ENCODE measurements at places on chromosomes 4 and X.

- no peak for DNase-seq
Observed at GRCh38 chrX:53073115-53073586, 9.0 kb upstream of the TSPYL2 start.

DNA sequence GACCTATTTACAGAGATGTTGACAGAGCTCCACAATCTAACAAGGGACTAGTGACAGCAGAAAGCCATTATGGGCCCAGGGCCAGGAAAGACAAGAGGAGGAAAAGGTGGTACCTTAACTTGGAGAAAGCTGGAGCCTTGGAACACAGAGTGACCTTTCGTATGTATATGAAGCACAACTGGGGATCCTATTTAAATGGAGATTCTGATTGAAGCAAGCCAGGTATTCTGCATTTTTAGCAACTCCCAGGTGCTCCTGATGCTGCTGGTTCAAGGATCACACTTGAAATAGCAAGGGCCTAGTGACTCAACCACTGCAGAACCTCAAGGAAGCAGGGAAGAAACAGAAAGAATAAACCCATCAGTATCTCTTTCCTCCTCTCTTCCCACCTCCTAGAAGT lies 99.4 kb downstream of the TMEM47 start:
- no peak for DNase-seq

DNA sequence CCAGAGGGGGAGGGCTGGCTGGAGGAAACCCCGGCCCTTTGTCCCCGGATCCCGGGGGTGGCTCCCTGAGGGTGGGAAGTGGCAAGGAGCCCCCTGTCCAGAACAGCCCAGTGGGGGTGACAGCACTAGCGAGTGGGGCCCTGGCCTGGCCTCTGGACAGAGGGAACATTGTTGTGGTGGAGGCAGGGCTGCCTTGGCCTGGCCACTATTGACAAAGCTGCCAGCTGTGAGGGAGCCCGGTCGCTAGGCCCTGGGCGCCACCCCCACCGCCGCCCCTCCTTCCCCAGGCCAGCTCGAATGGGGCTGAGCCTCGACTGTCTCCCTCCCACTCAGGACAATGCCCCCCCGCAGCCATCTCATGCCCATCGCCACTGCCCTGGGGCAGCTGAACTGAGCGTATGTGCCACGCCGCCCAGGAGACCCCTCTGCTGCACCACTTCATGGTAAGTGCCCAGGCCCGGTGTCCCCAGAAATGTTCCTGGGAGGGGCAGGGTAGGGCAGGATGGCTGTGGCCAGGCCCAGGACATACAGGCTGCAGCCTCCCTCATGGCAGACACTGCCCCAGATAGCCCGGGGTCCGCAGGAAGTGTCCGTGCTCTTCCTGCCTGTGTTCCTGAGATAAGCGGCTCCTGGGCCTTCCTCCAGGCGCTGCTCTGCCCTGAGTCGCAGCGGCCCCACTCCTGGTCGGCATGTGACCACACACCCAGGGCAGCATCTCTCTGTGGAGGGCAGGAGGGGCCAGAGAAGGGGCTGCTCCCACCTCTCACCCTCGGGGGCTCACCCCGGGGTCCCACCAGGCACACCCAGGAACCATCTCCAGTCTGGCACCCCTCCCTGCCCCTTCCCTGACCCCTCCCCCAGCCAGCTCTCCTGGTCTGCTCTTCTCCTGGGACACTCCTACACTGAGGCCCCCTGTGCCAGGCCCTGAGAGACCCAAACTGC lies 1.4 kb downstream of the PLXNB3 start:
- DNase-seq = no peak

GRCh38 chr4:141132709-141133145 lies 542 bp downstream of the RNF150 start:
- DNase-seq = no peak

DNA sequence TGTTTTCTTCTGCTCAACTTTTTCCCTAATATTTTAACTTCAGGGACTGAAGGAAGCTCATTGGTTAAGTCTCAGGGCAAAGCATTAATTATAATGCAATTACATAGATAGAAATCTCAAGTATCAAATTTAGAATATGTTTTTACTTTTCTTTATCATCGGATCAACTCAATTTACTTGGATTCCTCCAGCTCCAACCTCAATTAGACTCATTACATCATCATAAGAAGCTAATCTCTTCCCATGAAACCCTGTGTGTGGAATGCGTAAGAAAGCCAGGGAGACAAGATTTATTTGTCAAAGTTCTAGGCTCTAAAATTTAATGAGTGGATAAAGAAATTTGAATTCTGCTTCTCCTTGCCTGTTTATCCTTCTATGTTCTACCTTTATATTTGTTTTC lies 918.4 kb downstream of the ADGRL3 start:
- no peak for DNase-seq

GRCh38 chr4:2103843-2104547 lies 44.9 kb downstream of the NAT8L start:
- DNase-seq = no peak

DNA sequence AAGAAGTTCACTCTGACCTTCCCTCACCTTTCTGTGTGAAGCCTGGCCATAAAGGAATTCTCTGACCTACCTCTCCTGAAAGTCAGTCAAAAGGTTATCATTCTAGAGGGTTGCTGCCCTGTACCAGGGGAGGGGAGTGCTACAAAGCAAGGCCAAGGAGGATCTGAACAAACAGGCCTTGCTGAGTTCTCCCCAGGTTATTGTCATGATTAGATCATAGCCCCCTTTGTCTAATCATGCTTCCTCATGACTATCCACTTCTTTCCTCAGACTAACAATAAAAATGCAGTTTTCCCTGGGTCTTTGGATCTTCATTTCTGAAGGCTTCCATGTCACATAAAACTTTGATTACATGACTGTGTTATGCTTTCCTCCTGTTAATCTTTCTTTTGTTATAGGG lies 472.0 kb downstream of the IQCM start:
- DNase-seq = no peak
